ENCODE measurements at places on chromosomes 3 and 15.
A peak's percentile ranks its signal among the peaks of the same experiment; 100 is the strongest.

DNA sequence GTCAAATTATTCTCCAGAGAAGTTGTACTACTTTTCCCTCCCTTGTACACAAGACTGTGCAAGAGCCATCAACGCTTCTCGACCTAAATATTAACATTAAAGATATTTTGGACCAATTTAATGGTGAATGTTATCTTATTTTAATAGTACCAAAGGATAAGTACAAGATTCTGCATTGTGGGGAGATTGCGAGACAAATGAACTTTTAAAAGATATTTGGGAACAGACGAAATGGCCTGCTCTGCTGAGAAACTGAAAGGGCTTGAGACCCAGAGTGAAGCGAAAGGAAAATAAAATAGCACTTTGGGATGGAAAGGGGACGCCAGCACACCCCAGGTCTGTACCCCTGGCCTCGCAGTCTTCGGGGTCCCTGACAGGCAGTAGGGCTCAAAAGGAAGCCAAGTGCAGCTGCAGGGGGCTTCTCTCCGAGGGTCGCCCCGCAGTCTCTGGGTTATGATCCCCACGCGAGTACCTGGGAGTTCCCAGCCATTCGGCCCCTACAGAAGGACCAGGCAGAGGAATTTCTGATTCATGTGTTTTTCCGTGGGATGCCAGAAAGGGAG lies 97.6 kb upstream of the VGLL3 start:
- DNase-seq = no peak

DNA sequence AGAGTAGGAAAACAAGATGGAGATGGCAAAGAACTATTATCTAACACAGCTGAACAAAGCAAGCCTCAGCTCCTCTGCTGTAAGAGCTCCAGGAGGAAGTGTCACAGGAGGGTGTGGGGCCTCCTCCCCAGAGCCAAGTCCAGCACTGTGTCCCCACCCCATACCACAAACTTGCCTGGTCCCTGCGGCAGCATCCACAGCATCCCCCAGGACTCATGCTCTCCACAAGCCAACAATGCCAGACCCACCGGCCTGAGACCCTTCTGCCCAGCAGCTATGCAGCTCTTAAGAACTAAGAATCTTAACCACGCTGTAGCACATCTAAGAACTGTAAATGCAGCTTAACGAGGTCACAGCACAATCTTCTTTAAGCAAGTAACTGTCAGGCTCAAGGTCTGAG lies 9.1 kb downstream of the RBM15B start:
- DNase-seq = no peak

DNA sequence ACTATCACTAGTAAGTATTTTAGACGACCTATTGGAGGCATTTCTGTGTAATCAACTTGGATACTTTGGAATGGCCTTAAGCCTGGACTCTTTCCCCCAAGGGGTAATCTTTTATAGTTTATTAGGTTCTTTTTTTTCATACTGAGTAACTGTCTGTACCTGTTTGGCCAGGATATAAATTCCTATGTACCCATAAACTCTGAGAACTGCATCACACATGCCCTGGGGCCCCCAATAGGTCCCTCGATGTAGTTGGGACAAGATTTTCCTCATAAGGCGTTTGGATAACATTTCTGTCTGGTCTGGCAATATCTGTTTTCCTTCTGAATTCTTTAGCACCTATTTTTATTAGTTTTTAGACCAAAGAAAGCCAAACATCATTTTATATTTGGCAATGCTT lies 86.4 kb upstream of the WNT7A start:
- DNase-seq = no peak

- DNase-seq = peak; percentile 74
Measured at GRCh38 chr15:68646156-68646555, 67.4 kb downstream of the CORO2B start.

DNA sequence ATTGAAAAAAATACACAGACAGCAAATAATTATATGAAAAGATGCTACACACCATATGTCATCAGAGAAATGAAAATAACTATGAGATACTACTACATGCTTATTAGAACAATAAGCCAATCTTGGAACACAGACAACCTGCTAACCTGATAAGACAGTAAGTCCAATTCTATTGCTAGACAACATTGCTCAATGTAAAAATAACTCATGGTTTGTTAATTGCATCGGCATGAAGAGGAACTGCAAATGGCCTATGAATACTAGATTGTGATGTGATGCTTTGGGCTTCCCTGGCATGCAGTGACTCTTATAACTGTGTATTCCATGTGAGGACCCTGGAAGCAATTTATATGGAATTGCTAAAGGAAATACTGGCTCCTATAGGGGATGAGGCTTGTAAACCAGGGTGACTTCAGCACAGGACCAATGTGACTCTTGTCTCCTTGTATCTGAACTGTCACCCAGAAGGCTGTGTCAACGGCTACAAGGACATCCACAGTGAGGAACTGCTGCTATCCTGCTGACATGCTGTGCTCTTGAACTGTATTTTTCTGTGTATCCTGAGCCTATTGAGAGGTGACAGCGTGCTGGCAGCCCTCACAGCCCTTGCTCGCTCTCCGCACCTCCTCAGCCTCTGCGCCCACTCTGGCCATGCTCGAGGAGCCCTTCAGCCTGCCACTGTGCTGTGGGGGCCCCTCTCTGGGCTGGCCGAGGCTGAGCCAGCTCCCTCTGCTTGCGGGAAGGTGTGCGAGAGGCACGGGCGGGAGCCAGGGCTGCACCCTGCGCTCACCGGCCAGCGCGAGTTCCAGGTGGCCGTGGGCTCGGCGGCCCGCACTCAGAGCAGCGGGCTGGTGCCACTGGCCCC lies 385.7 kb downstream of the CNTN4 start:
- DNase-seq = no peak
